Calu3 (cell line): ENCODE measurements at places on chromosomes 5 and 9. TPM values are rescaled to one million over a fixed set of nuclear protein-coding genes. Genes with fewer than 3 reads are reported as not detected.
A peak's percentile ranks its signal among the peaks of the same experiment; 100 is the strongest.

CCDC187 gene
- total RNA-seq: 0.44 and 0.73 TPM in 2 replicates

SH3TC2 gene
- 54.6 and 60.3 TPM in 2 replicates for total RNA-seq

KCNV2 gene
- total RNA-seq: not detected in 2 replicates

HAPLN1 gene
- not detected in 2 replicates for total RNA-seq

TESK1 gene
- total RNA-seq: 20.9 and 24.6 TPM in 2 replicates

GFPT2 gene
- total RNA-seq: 0.12 TPM in 1 of 2 replicates, not detected in the other

SYK gene
- 14.8 and 16.3 TPM in 2 replicates for total RNA-seq

PCDHGA3 gene
- total RNA-seq: not detected in 2 replicates

MLANA gene
- total RNA-seq: not detected in 2 replicates

PDE6A gene
- not detected in 2 replicates for total RNA-seq

FOXI1 gene
- total RNA-seq: not detected in 2 replicates

OR1J2 gene
- not detected in 2 replicates for total RNA-seq

STING1 gene
- total RNA-seq: 34.1 and 79.6 TPM in 2 replicates

DNM1 gene
- total RNA-seq: 30.8 and 40.0 TPM in 2 replicates

SYNPO gene
- total RNA-seq: 0.92 and 2.5 TPM in 2 replicates

NOL6 gene
- total RNA-seq: 39.3 and 48.7 TPM in 2 replicates

SHLD3 gene
- 4.5 and 4.7 TPM in 2 replicates for total RNA-seq

- DNase-seq: peak; percentile 33
Observed at GRCh38 chr5:134177369-134178095, 782 bp upstream of the SKP1 start.

- DNase-seq: no peak
Observed at GRCh38 chr5:64615895-64616294, 74.4 kb upstream of the SHISAL2B start.

DNA sequence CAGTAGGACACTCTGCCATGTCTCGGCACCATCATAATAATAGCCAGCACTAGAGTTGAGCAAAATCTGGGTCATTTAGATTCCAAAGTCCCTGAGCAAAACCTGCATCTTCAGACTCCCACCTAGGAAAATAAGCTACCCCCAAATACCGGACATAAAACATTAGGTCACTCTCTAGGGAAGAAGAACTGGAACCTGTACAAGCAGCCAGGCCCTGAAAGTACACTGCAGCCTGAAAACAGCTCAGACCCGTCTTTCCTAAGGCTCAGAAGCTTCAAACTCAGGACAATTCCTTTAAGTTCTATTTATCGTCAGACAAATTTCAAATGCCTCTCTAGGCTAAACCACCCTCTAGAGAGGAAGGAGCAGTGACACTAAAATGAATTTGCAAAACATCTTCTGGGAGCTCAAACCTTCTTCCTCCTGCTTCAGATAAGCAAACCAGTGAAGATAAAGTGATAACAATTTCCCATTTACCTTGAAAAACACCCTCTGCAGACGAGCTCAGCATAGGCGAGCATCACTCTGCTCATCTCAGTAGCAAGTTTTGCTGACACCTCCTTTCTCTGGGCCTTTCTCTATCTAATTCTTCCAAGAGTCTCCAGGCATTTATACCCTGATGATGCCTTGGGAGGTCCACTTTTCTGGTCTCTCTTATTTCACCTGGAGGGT lies 34.0 kb downstream of the ADAM19 start:
- DNase-seq: no peak

GRCh38 chr5:32840606-32841005 lies 129.5 kb downstream of the NPR3 start:
- DNase-seq: no peak

GRCh38 chr9:7284517-7284916 lies 515.1 kb downstream of the DMAC1 start:
- DNase-seq: no peak

- DNase-seq: no peak
Observed at GRCh38 chr5:173108914-173109313, 35.4 kb upstream of the BNIP1 start.

DNA sequence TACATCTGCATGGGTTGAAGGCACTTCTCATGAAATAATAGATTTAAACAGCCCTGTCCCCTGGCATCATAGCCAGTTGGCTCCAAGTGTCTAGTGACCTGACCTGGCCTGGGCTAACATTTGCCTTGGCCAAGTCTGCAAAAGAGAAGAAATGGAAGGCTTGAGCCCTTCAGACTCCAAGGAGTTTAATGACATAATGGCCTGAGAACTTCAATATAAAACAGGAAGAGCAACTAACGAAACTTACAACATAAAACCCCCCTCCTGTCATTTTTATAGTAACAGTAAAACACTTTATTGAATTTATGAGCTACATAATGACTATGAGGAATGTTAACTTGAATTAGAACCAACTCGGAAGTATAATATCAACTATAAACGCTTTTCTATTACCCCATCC lies 218.8 kb upstream of the TBCA start:
- no peak for DNase-seq

DNA sequence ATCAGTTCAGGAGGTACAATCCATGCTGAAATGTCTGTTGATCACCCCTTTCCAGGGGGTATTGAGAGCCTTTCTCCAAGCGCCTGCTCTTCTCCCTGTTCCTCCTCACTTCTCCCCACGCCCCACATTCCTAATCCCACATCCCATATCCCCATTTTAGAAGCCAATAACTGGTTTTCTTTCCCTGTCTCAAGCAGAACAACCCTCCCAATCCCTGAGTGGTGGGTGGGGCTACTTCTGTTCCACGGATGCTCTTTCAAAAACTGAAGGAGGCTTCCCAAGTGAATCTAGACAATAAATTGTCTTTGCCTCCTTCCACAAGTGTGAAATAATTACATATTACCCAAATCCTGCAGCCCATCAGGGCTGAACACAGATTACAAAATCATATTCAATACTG lies 77.0 kb upstream of the SEMA6A start:
- no peak for DNase-seq

DNA sequence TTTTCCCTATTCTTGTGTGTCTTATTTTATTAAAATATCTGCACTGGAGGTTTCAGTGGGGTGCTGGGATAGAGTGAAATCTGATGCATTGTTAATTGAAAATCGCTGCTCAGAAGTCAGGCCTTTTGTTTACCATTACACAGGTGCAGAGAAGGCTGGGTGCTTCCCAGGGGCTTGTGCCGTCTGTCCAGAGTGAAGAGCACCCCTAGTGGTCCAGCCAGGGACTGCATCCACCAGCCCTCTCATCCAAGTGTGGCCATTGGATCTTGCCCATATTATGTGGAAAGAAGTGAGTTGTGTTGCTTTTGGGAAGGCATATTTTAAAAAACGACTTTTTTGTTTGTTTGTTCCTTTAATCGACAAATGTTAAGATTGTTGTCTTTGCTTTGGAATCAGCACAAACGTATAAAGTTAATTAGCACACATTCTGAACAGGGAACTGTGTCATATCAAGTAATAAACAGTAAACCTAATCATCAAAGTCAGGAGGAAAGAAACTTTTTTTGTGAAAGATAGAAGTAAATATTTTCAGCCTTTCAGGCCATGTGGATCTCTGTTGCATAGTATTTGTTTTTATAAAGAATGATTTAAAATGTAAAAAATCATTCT lies 315.6 kb downstream of the MTRR start:
- DNase-seq: peak; percentile 49

- no peak for DNase-seq
Observed at GRCh38 chr5:82466986-82467561, 188.9 kb upstream of the RPS23 start.

DNA sequence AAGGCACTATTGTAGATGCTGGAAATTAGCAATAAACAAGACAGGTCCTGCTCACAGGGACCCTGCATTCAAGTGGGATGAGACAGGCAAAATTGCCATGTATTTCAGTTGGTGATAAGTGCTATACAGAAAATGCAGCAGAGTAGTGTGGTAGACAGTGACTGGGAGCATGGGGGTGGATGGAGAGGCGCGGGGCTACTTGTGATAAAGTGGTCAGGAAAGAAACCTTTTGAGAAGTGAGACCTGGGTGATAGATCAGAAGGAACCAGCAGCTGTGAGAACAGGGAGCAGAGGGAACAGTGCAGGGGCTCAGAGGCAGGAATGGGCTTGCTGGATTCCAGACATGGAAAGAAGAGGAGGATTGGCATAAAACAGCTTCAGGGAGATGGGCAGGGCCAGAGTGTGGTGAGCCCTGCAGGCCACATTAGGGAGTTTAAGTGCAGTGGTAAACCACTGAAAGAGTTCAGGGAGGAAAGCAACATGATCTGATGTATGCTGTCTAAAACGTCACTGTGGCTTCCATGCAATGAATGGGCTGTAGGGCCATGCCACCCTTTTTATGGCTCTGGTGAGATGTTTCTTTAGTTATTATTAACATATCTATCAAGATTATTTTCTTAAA lies 7.3 kb downstream of the CRHBP start:
- no peak for DNase-seq

GRCh38 chr9:121286973-121287741 lies 19.2 kb downstream of the GSN start:
- peak; percentile 79 for DNase-seq

GRCh38 chr9:81308404-81308803 lies 380.9 kb downstream of the TLE1 start:
- DNase-seq: no peak

DNA sequence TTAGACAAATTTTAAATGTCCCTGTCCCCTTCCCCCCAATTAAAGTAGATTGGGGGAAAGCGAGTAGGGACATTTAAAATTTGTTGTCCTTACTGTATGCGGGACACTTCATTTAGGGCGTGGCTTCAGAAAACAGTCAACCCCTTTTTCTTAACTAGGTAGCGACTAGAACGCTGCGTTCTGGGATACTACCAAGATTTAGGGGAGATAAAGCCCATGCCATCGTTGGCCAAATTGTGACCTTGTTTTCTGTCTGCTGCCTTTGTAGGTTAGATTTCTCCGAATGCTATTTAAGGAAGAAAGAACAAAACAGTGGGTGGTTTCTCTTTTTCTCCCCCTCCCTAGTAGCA lies 1.2 kb downstream of the CKS2 start:
- DNase-seq: no peak

- DNase-seq: no peak
Observed at GRCh38 chr5:132372127-132372526, 2.6 kb downstream of the SLC22A5 start.

- no peak for DNase-seq
Observed at GRCh38 chr5:145568581-145568980, 266.6 kb downstream of the PRELID2 start.

DNA sequence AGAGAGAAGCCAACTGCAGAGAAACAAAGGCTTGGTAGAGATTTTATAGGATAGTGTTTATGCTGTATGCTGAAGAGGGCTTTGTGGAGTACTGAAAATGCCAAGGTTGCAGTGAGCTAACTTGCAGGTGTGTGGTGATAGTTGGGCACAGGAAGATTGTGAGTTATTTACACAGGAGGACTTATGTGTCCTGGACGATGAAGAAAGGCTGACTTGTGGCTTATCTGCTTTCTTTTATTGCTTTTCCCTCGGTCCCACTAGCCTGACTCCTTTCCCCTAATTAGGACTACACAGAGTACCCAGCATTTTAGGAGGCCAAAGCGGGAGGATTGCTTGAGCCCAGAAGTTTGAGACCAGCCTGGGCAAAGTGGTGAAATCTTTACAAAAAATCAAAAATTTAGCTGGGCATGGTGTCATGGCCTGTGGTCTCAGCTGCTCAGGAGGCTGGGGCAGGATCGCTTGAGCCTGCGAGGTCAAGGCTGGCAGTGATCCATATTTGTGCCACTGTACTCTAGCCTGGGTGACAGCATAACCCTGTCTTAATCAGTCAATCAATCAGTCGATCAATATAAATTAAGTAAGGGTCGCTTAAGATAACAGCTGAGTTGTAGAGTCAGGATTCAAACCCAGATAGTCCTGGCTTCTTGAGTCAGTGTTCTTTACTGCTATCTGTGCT lies 61.9 kb downstream of the UBE2R2 start:
- no peak for DNase-seq

GRCh38 chr5:10746711-10747110 lies 14.3 kb downstream of the DAP start:
- peak; percentile 62 for DNase-seq

DNA sequence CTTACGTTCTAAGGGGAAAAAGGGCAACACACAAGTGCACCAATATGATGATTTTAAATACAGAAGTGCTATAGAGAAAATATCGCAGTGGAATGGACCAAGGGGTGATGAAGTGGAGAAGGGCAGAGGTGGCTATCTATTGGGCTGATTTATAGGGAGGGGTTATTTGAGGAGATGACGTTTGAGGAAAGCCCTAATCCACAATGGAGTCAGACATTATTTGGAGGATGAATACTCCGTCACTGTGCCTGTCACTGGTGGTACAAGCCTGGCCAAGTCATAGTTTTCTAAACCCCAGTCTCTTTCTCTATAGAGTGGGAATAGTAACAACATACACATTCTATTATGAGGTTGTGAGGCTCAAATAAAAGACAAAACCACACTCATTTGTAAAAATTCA lies 48.5 kb downstream of the MEF2C start:
- no peak for DNase-seq

GRCh38 chr5:174446446-174446845 lies 277.9 kb upstream of the MSX2 start:
- DNase-seq: no peak

DNA sequence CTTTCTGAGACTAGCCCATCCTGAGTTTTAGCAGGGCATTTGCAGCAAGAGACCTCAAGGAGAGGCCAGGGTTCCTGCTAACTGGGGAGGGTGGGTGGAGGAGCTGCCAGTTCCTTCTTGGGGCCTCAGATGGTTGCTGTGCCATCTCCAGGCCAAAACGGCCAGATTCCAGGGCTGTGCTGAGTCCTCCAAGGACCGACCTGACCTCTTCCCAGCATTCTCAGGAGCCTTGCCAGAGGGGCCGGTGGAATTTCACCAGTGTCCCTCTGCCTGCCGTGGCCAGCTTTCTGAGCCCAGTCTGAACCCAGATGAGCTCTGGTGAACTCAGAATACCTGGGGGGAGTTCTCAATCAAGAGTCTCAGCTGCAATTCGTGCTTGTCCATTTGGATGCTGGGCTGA lies 54.3 kb downstream of the TSTD2 start:
- no peak for DNase-seq

- DNase-seq: peak; percentile 77
Observed at GRCh38 chr5:180135128-180135955, 63.8 kb upstream of the RNF130 start.
